ENCODE measurements at places on chromosomes 2 and 18.

- no peak for DNase-seq
These were observed 31.2 kb upstream of the ITGAV start for GRCh38 chr2:186558512-186559276.

DNA sequence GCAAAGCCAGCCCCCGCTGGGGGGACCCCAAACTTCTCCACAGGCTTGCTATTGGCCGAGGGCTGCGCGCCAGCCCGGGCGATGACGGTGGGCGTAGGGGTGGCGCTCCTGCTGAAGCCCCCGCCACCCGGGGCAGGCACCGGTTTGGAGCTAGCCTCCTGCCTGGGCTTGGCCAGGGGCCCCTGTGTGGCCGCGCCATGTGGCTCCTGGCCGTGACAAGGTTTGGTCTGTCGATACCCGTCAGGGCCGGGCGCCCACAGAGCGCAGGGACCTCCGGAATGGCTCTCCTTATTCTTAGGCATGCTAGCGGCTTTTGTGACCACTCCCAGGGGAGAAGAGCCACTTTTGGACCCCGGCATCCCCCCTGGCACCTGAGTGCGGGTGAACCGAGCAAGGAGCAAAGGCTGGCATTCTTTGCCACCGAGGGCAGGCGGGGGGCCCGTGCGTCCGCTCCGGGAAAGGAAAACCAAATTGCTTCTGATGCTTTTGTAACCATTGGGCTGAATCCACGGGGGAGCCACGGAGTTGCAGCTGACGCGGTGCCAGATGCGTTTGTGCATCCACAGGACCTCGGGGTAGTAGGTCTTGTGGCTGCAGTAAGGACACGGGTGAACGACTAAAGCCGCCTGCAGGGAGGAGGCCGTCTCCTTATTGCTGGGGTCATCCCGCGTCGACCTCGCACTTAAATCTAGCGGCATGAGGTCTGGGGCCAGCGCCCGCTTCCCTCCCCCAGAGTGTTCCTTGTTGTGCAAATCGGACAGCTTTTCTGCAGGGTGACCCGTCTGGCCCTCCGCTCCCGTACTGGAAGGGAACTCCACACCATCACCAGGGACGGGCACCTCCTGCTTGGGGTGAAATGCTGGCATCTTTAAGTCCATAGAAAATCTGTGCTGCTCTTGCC, 115.6 kb downstream of the ZNF516 start:
- DNase-seq = no peak

DNA sequence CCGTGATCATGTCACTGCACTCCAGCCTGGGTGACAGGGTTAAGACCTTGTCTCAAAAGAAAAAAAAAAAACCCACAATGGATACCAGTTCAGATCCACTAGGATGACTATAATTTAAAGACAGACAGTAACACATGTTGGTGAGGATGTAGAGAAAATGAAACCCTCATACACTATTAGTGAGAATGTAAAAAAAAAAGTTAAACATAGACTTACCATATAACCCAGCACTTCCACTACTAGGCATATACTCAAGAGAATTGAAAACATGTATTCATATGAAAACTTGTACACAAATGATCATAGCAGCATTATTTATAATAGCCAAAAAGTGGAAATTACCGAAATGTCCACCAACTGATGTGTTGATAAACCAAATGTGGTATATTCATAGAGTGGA, 48.7 kb downstream of the KIF3C start:
- no peak for DNase-seq

GRCh38 chr18:58336605-58337004, 292.3 kb downstream of the ALPK2 start:
- DNase-seq = no peak

- DNase-seq = no peak
These were observed 22.3 kb upstream of the SERPINB5 start for GRCh38 chr18:63454497-63454896.

DNA sequence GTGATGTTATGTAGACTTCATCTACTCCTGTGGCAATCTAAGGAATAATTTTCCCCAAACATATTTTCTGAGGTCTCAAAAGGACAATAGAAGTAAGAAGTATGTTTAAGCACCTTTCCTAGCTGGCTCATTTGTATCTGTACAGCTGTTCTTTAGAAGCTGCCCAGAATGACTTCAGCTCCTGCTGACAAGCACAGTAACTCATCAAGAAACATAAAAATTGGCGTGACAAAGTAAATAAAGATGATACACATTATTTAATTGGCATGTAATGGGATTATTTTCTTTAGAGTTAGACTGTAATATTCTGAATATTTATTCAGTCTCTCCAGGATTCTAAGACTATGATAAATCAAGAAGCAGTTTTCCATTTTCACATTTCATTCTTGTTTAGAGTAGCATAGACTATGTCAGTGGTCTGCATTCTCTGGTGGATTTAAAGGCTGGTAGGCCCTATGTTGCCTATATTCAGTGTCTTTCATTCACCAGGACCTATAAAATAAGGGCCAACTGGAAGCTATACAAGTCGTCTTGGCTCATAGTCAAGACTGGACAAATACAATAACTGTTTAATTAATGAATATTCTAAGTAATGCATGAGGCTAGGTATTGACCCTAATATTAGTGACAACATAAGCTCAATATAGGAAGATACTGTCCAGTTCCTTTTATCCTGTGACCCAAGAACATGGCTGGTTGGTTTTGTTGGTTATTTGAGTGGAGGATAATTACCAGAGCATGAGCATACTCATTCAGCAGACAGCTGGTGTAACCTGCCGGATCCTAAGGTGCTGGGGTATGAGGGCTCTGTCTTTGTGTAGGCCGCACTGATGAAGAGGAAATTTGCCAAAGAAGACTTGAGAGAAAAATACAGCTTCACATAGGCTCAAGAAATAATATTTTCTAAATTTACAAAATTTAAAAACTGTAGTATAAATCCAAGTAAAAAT, 107.0 kb downstream of the PDE1A start:
- DNase-seq = no peak

DNA sequence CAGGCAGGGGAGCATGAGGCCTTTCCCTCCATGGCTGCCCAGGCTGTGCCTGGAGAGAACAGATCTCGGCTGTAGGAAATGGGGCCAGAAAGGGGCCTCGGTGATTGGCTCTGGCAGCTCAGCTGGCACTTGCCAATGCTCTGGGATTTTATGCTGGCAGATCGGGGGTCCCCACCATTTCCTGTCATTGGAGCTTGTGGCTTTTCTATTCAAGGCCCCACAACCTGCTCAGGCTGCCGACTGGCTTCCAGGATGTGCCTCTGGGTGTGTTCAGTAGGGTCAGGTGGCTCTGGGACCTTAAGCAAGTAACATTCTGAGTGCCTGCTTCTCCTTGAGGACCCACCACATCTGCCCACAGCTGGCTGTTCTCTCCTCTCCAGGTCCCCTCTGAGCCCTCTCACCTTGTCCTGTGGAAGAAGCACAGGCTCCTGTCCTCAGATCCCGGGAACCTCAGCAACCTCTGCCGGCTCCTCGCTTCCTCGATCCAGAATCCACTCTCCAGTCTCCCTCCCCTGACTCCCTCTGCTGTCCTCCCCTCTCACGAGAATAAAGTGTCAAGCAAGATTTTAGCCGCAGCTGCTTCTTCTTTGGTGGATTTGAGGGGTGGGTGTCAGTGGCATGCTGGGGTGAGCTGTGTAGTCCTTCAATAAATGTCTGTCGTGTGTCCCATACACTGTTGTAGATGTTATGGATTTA, 4.2 kb downstream of the GNLY start:
- no peak for DNase-seq

DNA sequence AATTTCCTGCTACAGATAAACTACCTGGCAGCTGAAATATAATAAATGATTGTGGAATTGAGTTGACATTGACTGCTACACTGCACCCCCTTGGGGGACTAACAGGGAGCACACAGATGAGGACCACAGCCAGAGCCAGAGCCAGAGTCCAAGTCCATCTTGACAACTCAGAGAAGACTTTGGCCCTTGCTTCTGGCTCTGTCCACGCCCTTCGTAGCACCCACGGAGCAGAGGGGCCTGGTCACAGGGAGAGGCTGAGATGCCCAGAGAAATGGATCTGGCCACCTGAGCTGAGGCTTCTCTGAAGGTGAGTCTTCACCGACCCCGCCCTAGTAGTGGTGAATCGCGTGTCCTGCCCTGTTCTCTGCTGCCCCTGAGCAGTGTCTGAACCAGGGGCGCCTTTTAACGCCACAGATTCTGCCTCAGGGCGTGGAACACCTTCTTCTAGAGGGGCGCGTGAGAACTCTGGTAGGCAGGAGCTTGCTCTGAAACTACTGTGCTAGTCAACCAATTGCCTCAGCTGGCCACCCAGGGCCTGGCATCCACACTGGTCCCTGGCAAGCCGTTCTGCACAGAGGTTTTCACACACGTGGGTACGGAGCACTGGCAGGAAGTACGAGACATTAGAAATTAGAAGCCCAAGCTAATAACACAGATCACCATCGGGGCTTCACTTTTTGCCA, 35.7 kb upstream of the MAT2A start:
- no peak for DNase-seq

DNA sequence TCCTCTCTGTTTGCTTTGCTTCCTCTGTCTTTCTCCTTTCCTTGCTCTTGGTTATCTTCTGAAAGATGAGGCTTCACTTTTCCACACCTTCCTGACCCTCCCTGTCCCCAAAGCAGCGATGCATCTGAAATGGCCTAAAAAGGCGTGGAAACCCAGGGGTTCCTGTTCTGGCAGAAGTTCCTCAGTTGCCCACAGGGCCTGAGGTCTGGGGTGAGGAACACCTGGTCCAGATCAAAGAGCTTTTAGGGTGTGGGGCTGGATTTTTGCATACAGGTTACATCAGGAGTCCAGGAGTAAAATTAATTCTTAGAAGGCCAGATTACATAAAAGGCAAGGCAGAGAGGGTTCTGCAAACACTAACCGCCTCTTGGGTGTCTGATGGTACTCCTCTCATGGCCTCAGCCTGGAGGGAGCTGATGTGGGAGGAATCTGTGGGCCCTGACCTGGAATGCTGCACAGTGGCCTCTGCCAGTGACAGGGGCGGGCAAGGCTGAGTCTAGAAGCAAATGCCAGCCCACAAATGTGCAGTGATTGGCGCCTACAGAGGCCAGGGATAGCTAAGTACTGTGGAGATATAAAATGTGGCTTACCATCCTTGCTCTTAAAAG, 41.8 kb downstream of the INPP4A start:
- no peak for DNase-seq

GRCh38 chr18:65336411-65336810, 414.4 kb upstream of the CDH7 start:
- DNase-seq = no peak

DNA sequence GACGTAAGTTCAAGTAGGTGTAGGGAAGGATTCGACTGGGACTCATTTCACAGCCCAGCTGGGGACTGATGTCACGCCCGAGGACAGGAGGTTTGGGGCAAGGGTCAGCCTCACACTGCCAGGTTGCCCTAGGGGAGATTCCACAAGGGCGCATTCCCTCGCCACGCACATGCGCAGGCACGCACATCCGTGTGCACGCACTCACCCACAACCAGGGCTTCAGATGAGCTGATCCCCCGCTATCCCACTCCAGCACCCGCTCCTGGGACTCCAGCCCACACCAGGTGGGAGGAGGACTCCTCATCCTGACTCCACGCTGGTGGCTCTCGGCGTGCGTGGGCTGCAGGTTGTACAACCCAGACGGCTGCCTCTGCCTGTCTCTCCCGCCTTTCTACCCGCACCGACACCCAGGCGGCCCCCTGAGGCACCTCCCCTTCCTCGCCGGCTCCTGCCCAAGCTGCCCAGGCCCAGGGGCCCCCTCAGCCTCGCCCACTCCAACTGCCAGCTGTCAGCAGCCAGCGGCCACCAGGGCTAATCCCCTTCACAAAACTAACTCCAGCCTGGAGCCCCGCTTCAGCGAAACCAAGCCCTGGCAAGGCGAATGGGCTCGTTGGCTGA, 47.8 kb upstream of the FOSL2 start:
- no peak for DNase-seq

DNA sequence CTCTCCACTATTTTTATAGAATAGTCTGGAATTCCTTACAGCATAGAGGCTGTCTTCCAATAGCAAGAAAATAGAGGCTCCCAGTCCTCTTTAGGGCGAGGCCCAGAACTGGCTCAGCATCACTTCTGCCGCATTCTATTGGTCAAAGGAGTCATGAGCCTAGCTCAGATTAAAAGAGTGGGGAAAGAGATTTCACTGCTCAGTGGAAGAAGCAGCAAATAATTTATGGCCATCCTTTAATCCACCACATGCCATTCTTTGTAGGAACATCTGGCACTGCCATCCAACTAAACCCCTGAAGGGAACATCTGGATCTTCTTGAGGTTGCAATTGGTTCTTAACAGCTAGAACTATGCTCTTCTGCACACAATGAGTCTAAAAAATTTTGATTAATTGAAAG, 43.4 kb upstream of the NEUROD1 start:
- DNase-seq = no peak

DNA sequence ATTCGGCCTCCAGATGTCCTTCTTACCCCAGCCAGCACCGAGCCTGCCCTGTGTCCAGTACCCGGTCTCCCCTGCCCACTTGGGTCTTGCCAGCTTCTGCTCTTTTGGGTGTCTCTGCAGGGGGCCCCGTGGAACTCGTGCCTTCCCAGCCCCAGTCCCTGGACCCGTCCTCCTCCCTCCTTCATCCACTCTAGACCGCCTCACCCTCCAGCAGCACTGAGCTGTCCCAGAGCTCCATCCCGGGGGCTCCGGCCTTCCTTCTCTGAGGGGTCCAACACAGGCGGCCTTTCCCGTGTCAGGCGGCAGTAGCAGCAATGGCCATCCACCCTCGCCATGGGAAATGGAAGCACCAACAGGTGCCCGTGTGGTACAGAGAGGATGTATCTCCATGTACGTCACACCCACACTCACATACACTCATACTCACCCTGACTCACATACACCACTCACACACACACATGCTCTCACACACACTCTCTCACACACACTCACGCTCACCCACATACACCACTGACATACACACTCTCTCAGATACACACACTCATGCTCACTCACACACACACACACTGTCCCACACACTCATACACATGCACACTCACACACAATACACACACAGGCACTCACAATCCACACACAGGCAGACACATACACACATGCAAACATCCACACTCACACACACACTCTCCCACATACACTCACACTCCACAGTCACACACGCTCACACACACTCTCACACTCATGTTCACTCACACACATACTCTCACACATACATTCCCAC, 827.5 kb upstream of the SALL3 start:
- no peak for DNase-seq
